Pulmonary artery endothelial cell (primary cell): ENCODE measurements at places on chromosomes 6 and 20. TPM values are rescaled to one million over a fixed set of nuclear protein-coding genes. Genes with fewer than 3 reads are reported as not detected.

DNA sequence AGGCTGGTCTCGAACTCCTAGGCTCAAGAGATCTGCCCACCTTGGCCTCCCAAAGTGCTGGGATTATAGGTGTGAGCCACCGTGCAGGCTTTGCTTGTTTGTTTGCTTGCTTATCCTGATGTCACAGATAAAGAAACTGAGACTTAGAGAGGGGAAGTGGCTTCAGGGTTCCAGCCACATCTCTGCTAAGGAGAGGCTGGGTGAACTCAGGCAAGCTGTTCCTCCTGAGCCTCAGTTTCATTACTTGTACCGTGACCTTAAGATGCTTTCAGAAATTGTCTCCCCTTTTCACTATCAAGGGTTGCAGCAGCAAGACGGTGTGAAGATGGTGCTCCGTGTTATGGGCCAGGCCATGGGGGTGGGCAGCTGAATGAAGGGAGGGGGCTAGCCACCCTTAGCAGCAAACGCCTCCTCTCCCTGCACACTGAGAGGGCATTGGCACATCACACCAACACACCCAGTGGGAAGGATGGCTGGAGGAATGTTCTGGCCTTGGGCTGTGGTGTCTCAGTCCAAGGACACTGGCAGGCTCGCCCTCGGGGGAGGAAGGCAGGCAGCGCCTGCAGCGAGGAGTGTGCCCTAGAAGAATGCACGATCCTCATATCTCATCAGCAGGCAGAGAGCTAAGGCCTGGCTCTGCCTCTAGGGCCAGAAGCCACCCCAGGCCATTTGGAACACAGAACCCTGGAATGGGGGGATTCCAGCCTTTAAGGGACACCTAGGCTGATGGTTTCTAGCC lies 48.2 kb upstream of the TLDC2 start:
- DNase-seq = no peak

- no peak for DNase-seq
Observed at GRCh38 chr6:91240878-91241603, 654.2 kb upstream of the MAP3K7 start.

DNA sequence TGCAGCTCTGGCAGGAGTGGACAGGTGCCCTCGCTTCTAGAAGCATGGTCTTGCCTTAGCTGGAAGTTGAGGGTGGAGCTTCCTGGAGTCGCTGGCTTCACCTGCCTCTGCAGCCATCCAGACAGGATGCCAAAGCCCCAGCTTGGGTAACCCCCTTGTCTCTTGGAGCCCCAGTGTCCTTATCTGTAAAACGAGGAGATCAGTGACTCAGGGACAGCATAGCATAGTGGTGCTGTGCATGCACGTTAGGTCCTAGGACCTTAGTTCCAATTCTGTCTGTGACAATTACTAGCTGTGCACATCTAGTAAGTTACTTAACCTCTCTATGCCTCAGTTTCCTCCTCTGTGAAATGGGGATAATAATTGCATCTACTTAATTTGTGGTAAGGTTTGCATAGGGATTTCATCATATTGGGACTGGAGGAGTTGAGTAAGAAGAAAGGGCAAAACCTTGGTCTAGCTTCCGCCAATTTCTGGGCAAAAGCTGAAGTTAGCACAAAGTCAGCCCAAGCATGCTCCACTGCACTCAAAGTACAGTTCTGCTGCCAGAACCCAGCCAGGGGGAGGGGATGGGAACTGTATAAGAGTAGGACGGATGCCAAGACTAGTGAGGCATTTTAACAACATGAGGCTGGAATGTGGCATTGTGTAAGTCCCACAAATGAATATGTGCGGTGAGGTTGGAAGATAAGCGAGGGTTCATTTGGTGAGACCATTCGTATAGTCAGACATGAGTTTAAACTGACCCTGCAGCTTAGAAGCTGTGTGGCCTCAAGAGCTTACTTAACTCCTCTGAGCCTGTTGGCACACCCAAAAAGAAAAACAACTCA lies 24.5 kb downstream of the TOX2 start:
- DNase-seq = peak; percentile 89

GRCh38 chr6:118529756-118530155 lies 18.3 kb upstream of the PLN start:
- no peak for DNase-seq

DNA sequence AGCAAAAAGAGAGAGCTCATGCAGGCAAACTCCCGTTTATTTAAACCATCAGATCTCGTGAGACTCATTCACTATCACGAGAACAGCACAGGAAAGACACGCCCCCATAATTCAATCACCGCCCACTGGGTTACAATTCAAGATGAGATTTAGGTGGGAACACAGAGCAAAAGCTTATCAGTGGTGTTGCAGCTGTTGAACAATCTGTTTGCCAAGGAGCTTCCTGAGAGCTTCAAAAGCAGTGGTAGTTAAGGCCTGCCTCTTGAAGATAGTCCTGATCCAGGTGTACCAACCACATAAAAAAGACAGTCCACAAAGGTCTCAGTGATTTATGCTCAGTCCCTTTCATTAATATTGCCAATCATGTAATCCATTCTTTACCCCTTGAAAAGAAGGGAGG lies 269.4 kb upstream of the IRAK1BP1 start:
- no peak for DNase-seq

DNA sequence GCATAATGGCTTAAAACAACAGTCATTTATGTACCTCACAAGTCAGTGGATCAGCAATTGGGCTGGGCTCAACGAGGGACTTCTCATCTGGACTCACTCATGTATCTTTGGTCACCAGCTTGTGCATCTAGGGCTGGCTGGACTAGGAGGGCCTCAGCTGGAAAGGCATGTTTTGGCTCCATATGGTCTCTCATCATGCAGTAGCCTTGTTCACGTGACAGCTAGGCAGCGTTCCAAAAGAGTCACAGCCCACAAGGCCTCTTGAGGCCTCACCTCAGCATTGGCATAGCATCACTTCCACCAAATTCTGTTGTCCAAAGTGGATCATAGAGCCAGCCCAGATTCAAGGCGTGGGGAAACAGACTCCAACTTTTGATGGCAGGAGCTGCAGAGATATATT lies 110.1 kb downstream of the MAFB start:
- no peak for DNase-seq

DNA sequence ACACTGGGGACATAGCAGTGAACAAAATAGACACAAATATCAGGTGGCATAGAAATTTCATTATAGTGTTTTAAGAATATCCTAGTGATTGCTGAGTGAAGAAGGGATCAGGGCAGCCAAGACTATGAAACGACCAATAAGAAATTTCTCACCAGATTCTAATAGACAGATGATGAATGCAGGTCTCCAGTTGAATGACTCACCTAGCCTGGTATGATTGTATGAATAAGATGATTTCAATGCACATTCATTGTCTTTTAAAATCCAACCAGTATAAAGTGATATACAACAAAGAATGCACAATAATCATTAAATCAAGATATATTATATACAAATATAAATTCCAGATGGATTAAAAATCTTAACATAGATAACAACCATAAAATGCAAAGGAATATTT lies 124.5 kb upstream of the TENT5A start:
- DNase-seq = no peak

DNA sequence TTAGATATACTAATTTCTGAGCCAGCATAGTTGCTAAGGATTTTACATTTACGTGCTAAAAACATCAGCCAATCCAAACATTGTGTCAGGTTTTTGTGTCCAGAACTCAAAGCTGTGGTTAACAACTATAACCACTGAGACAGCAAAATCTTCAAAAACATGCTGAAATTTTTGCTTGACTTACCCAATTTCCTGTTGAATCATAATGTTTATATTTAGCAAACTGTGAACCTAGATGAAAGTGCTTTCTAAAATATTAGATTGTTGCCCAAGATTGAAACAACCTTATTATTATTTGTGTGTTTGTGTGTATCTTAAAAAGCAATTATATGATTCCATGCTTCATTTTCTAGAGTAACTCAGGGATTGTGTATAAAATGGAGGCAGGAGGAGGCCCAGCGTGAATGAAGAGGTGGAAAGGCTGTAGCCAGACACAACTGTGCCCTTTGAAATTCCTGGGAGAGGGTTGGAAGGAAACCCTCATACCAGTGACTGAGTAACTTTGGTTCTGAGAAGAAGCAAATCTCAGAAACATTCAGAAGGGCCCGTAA lies 48.0 kb downstream of the ARMC2 start:
- peak; percentile 61 for DNase-seq

Gene MYLK2
- total RNA-seq = 0.11 and 0.40 TPM in 2 replicates

DNA sequence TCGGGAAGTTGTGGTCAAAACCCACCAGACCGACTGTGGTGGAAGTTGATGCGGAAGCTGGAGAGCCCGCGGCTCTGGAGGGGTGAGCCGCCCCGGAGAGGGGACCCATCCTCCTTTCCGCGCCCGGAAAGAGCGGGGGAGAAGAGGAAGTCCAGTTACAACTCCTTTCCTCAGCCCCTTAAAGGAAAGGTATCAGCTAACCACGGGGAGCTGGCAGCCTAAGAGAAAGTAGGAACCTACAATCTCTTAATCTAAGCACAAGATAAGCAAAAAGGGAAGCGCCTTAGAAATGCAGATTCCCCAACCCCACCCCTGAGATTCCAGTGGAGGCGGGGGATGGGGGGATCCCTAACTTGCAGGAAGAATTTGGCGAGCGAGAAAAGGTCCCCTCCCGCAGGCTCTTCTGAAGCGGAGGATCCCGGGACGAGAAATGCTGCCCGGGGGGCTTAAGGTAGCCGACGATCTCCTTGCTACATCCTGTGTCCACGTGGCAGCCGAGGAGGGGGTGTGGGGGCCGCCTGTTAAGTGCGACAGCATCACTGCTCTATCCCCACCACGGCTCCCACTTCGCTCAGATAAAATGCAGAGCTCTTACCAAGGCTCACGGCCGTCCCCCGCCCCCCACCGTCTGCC lies 87.5 kb downstream of the ZFP64 start:
- no peak for DNase-seq

GRCh38 chr20:64090165-64090564 lies 6.0 kb upstream of the LKAAEAR1 start:
- DNase-seq = no peak

- no peak for DNase-seq
Observed at GRCh38 chr20:5181958-5182357, 55.1 kb downstream of the CDS2 start.

GRCh38 chr6:135382182-135382628 lies 115.3 kb downstream of the AHI1 start:
- DNase-seq = no peak

GRCh38 chr6:129209355-129209754 lies 326.4 kb downstream of the LAMA2 start:
- DNase-seq = no peak

GRCh38 chr6:19041906-19042305 lies 654.8 kb downstream of the RNF144B start:
- no peak for DNase-seq

GRCh38 chr20:37797669-37798175 lies 103.9 kb downstream of the CTNNBL1 start:
- DNase-seq = no peak

GRCh38 chr6:136174510-136174909 lies 75.6 kb downstream of the MTFR2 start:
- DNase-seq = no peak

Gene C6orf132
- 0.25 TPM in 1 of 2 replicates, not detected in the other for total RNA-seq

DNA sequence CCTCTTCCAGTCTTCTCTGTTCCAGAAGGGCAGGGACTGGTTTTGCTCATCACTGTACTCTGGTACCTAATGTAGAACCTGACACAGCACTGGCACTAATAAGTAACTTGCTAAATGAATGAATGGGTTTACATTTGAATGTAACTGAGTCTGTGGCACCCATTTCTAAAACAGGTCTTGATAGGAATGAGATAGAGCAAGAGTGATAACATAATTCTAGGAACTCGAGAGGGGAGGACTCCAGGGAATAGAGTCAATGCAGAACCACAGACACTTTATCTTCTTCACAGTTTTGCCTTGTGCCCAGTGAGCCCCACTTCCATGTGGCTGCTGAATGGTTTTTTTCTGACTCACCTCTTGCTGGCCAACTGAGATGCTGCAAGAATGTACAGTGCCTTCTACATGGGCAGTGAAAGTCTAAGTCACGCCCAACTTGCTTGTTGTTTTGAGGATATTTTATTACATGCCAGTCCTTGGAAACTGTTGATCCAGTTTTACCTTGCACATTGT lies 61.1 kb downstream of the TBC1D7 start:
- DNase-seq = no peak

DNA sequence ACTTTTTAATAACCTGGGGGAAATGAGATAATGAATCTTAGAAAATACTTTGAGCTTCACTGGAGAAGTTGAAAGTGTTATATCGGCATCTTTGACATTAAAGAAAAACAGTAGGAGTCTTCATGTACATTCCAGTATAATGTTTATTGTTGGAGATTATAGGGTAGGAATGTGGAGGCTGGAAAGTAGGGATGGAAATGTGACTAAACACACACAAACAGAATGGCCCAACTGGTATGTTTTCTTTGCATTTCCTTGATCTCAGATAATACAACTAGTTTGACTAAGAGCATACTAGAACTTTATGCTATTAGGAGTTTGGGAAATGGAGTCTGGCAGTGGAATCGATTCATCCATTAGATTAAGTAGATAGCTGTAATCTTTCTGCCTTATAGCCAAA lies 10.1 kb upstream of the BAG2 start:
- no peak for DNase-seq

- DNase-seq = no peak
Observed at GRCh38 chr6:148745926-148746325, 904 bp upstream of the UST start.

Gene HCRTR2
- not detected in 2 replicates for total RNA-seq

Gene CLPSL2
- total RNA-seq = not detected in 2 replicates

DNA sequence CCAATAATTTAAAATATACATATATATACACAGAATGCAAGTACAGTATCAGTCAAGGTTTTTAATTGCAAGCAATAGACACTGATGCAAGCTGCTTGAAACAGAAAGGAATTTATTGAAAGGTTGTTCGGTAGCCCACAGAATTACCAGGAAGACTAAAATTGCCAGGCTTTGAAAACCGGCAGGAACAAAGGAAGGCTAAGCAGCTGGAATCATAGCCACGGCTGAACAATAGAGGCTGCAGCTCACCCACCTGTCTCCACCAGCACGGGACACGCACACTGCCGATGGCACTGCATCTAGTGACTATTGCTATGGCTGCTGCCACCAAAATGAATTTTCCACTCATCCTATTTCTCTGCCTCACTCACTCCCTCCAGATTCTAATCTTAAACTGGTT lies 22.0 kb upstream of the L3MBTL3 start:
- no peak for DNase-seq

Gene ADGRF1
- not detected in 2 replicates for total RNA-seq

DNA sequence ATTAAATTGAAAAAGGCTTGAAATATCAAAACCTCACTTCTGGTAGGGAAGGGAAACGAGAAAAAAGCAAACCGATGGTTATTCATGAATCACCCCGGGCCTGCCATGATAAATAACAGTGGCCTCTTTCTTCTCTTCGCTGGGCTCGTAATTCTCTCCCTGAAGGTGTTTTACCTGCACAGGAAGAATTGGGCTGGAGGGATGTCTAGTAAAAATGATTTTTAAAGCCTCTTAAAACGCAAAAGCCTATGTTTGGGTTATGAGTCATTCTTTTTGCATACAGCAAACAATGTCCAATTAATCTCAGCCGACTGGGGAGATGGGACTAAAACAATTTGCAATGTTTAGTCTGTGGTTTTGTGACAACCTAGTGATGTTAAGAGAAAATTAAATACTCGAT lies 16.8 kb downstream of the LINC00237 start:
- DNase-seq = no peak
